Stimulated activated CD4-positive, alpha-beta T cell treated with anti-CD3 and anti-CD28 coated beads, Interleukin-1b, Interleukin-23, amount 100 ng/mL, for 48 hours (primary cell): ENCODE measurements at places on chromosomes 13 and 19.

DNA sequence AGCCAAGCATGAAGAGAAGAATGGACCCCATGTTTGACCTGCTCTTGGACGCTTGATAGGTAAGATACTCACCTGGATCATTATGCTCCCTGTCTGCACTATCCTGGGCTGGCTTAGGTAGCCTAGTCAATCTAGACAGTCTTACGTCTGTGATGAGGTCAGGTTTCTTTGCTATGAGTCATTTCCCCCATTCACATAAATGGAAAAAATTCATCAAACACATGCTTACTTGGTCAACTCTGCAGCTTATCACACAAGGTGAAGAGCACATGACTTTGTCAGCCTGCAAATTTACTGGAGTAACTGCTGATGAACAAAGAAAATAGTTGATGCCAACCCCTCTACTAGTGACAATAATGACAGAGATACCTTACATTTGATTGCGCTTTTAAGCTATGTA, 170.0 kb downstream of the NUFIP1 start:
- DNase-seq = peak; percentile 11

GRCh38 chr19:10155839-10156238, 36.1 kb upstream of the EIF3G start:
- DNase-seq = no peak

DNA sequence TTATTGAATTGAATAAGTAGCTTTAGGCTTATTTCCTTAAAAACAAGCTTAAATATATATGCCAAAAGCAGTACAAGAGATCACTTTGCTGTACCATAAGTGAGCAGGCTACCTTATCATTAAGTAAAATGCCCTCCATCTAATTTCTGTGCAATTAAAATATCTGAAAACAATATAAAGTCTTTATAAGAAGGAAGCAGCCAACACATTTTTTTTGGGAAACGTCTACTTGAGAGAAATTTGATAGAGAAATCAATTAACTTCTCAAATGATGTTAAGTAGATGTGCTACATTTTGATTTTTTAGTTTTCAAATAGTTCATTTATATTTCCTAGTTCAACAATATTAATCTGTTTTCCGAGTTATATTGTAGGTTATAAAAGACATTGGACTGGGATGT, 52.5 kb downstream of the GPC5 start:
- DNase-seq = no peak

GRCh38 chr19:15640294-15640903, at the start of gene CYP4F3:
TSS of gene CYP4F3 (plus strand) at chr19:15640897. CDS start at chr19:15641416, 519 bp downstream.
- DNase-seq = no peak

DNA sequence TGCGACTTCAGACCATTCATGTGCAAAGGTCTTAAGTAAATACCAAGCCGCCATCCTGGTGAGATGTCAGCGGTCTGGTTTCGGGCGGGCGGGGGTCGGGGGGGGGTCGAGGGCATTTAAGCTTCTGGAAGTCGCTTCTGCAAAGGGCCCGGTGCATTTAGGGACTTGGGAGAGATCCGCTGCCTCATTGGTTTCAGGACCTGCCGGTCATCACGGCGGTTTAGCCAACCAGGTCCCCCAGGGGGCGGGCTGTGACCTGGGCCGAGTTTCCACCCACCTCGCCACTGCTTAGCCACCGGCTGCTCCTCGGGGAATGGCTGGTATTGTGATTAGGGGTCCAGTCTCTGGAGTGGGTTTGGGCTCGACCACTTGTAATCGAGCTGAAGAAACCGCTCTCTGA, 7.8 kb downstream of the ANKLE1 start:
- DNase-seq = peak; percentile 73

DNA sequence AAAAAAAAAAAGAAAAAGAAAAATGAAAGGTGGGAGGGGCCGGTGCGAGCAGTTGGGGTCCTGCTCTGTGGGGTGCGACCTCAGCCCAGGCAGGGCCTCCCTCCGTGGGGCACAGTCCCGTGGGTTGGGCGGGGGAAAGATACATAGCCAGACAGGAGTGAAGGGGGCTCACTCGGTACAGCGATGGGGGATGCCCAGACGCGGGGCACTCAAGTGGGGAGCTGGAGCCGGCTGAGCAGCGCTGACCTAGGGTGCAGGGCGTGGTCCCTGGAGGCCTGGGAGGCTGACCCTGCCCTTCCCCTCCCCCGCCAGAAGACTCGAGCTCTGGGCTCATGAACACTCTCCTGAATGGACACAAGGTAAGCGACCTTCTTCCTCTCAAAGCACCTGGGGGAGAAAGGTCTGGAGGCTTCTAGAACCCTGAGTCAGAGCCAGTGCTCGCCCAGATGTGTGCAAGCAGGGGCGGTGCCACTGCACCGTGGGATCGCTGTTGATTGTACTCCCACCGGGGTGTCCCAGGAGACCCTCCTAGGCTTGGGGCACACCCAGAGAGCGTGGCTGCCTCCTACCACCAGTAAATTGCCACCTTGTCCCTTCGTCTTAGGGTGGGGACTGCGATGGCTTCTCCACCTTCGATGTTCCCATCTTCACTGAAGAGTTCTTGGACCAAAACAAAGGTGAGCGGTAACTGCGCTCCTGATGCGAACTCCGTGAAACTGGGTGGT, 3.4 kb downstream of the HMG20B start:
- DNase-seq = no peak

- DNase-seq = no peak
These were observed 248.3 kb downstream of the DCLK1 start for GRCh38 chr13:35882722-35883497.

- peak; percentile 52 for DNase-seq
These were observed 1.5 kb downstream of the IFNL4 start for GRCh38 chr19:39246951-39247669.

GRCh38 chr19:56707821-56708220, 36.3 kb upstream of the ZNF835 start:
- no peak for DNase-seq

DNA sequence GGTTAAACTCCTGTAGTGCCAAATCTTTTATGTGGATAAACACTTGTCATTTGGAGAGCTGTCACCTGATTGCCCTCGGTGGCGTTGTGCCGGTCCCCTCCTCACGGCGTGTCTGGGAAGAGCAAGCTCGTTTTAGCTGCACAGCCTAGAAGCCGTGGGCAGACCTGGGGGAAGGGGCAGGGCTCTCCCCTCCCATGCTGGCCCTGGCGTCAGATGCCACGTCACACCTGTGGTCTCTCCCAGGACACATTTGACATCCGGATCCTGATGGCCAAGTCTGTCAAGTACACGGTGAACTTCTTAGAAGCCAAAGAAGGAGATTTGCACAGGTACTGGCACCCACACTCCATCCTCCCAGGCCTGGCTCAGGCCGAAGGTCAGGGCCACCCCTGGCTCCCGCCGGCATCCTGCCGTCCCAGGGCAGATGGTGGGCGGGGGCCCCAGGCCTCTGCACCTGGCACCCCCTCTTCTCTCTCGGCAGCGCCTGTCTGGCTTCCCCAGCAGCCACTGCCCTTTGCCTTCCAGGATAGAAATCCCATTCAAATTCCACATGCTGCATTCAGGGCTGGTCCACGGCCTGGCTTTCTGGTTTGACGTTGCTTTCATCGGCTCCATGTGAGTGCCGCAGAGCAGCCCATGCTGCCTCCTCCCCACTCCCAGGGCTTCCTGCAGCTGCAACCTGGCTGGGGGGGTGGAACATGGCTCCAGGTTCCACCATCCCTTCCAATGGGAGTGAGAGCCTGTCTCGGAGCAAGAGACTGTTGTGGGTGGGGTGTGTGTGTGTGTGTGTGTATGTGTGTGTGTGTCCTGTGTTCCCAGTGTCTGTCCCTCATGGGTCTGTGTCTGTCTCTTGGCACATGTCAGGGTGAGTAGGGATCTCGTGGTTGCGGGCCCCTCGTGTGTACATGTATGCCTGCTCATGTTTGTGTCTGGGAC, 8.8 kb downstream of the YIPF2 start:
- DNase-seq = no peak

GRCh38 chr19:32866061-32866460, 3.5 kb downstream of the SLC7A9 start:
- no peak for DNase-seq

DNA sequence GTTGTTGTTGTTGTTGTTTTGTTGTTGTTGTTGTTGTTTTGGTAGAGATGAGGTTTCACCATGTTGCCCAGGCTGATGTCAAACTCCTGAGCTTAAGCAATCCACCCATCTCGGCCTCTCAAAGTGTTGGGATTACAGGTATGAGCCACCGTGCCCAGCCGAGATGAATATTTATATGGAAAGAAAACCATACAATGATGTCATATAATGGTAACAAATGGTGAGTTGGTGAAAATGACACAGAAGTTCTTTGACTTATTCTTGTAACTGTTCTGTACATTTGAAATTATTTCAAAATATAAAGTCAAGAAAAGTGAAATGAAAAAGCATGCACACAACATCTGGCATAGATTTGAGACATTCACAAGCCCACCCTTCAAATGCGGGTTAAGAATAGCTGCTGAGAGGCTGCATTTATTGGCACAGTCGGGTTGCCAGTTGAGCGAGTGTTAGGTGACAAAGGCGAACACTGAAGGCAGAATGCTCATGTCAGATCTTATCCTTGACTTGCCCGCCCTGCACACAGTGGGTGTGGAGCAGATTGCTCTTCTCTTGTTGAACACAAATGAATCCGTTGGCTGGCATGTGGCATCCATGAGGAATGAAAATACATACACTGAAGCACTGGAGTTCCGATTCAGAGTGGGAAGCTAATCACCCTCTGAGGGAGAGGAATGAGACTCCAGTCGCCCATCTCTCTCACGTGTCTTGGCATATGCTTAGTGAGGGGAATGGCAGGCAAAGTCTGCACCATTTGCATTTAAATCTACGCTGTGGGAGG, 15.8 kb upstream of the UBE2S start:
- no peak for DNase-seq

GRCh38 chr13:78187781-78188180, 269.1 kb upstream of the EDNRB start:
- DNase-seq = no peak

DNA sequence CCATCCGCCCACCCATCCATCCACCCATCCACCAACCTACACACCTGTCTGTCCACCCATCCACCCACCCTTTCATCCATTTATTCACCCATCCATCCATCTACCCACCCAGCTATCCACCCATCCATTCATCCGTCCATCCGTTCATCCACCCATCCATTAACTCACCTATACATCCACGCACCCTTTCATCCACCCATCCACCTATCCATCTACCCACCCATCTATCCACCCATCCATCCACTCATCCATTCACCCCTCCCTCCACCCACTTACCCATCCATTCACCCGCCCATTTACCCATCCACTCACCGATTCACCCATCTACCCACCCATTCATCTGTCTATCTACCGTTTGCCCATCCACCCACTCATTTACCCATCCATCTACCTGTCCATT, 17.6 kb downstream of the KLHL26 start:
- no peak for DNase-seq

GRCh38 chr13:53821632-53822031, 793.0 kb downstream of the OLFM4 start:
- no peak for DNase-seq

DNA sequence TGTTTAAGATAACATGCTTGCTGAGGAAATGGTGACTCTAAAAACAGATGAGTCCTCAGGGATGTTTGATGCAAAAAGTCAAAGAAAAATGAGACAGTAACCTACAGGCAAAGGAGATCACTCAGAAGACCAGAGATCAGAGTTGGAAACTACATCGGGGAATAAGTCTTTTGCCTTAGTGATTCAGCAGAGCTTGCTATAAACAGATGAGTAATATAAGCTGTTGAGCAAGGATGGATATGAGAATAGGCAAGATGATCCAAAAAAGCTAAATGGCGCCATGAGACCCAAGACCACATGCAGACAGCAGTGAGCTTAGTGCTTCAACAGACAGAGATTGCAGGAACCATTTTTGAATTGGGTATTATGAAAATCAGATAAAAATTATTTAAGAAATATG, 168.6 kb downstream of the POSTN start:
- DNase-seq = no peak

GRCh38 chr19:34963573-34964406, at the start of gene ZNF792:
TSS of gene ZNF792 (minus strand) at chr19:34964229. CDS start at chr19:34963662, 567 bp downstream.
- DNase-seq = peak; percentile 46

DNA sequence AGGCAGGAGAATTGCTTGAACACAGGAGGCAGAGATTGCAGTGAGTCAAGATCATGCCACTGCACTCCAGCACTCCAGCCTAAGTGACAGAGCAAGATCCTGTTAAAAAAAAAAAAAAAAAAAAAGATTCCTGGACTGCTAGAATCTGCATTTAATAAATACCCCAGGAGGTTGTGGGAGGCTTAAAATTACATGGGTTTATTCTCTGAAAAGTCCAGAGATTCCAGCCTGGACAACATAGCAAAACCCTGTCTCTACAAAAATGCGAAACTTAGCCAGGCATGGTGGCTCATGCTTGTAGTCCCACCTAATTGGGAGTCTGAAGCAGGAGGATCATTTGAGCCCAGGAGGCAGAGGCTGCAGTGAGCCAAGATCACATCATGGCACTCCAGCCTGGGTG, 9.5 kb upstream of the SLC1A5 start:
- no peak for DNase-seq

- DNase-seq = peak; percentile 59
These were observed 11.8 kb downstream of the PGLS start for GRCh38 chr19:17522988-17523872.

- no peak for DNase-seq
These were observed 49.1 kb downstream of the KCNC3 start for GRCh38 chr19:50280074-50280473.

DNA sequence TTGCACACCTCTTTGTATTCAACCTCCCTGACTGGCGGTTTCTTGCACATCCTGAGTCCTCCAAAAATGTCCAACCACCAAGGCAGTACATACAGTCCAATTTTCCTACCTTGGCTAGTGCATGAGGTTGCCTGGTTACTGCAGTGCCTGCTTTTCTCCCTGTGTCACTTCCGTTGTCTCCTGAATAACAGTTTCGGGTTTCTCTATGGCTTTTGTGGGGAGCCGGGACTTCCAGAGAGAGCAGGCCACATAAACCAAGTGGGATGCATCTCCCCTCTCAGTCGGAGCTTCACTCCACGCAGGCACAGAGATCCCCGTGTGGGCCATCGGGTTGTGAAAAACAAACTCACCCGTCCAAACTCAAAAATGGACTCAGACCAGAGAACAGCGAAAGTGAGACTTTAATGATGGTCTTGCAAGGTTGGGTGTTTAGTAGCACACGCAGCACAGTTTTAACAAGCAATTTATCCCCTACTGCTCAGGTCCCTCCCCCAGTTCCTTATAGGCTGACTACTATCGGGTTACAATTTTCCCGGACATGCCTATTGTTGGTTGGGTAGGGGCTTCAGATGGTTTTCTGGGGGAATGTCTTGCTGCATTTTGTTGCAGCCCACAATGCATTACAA, 173.1 kb downstream of the POU4F1 start:
- DNase-seq = no peak

- DNase-seq = no peak
These were observed 1827.0 kb upstream of the MIR17HG start for GRCh38 chr13:89520468-89520867.

DNA sequence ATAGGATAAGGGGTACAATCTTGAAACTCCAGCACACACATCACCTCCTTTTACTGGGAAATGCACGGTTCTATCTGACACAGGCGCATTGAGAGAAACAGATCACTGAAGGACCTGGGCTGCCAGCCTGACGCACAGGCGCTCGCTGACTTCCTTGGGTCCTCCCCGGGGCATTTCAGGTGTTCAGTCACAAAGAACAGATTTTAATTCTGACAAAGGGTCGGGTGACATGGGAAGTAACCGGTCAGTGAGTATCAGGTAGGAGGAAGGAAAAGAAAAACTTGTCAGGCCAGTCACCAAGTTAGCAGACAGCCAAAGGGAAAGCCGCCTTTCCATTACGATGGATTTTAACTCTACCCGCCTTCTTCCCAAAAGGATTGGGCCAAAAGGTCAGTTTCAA, 39.6 kb downstream of the INSR start:
- no peak for DNase-seq
